ENCODE measurements at places on chromosomes 16 and 17.

DNA sequence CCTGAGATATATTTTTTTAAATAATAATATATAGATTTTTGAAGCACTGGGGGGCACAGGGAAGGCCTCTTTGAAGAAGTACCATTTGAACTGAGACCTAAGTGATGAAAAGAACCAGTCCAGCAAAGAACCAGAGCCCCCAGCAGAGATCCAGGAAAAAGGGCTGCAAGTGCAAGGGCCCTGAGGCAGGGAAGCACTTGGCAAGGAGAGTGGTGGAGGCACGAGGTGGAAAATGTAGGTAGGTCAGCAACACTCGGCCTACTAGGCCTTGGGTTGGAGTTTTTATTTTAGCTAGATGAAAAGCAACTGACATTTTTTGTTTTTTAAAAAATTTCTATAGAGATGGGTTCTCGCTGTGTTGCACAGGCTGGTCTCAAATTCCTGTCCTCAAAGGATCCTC is 1.6 kb upstream of the CD19 start:
- no peak for DNase-seq

DNA sequence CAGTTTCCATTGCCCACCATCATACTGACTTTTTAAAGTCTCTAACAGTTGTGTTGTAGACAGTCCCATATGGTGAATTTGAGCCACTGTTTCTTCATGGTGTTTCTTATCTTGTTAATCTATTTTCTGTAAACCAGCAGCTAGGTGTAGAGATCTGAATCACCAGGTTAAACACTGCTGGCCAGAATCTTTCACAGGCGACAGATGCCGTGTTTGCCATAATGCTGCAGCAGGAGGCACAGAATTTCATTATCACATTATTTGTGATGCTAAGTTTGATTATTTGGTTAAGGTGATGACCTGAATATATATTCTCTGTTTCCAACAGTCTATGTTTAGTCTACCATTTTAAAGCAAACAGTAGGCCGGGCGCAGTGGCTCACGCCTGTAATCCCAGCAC is 11.5 kb upstream of the CNGB1 start:
- DNase-seq: no peak

DNA sequence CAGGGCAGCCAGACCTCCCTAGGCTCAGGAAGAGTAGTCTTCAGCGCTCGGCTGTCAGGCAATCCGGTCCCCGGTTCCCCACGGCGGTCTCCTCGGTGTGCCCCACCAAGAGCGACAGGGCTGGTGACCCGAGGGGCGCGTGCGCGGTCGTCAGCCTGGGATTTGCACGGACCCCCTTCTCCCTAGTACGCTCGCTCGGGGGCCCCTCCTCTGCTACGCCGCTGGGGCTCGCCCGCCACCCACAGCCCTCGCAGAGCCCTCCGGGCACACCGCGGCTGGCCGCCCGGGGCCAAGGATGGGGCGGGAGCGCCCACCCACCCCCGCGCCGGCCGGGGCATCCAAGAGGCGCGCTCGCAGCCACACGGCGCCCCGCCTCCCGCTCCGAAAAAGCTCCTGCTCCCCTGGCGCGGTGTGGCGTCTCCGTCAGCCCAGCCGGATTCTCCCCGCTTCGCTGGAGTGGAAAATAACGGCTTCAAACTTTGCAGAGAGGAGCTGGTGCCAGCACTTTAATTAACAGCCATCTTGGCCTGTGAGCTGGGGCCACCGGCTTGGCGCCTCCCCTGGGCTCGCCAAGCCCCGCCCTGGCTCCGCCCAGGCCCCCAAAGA is 2.1 kb upstream of the C1QL1 start:
- DNase-seq: no peak

DNA sequence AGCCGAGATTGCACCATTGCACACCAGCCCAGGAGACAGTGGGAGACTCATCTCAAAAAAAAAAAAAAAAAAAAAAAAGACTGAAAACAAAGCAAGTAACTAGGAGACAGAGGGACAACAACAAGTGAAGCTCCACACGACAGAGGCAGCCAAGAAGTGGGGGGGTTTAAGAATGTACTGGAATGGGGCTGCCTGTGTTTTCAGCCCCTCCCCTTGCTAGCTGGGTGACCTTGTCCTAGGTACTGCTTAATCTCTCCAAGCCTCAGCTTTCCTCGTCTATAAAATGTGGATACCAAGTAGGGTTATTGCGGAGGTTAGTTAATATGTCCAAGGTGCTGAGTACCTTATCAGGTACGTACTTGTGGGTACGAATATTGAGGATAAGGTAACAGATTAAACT is 163.8 kb upstream of the CACNG5 start:
- no peak for DNase-seq

GRCh38 chr17:63692195-63692816 is 7.6 kb downstream of the LIMD2 start:
- no peak for DNase-seq

- no peak for DNase-seq
Observed at GRCh38 chr17:39709998-39710964, 10.4 kb downstream of the ERBB2 start.

GRCh38 chr16:80009971-80010659 is 409.6 kb upstream of the MAF start:
- DNase-seq: no peak

- no peak for DNase-seq
Observed at GRCh38 chr17:4054446-4054845, 88.4 kb downstream of the ZZEF1 start.

GRCh38 chr16:65767125-65767524 is 599.4 kb upstream of the CDH5 start:
- DNase-seq: no peak

DNA sequence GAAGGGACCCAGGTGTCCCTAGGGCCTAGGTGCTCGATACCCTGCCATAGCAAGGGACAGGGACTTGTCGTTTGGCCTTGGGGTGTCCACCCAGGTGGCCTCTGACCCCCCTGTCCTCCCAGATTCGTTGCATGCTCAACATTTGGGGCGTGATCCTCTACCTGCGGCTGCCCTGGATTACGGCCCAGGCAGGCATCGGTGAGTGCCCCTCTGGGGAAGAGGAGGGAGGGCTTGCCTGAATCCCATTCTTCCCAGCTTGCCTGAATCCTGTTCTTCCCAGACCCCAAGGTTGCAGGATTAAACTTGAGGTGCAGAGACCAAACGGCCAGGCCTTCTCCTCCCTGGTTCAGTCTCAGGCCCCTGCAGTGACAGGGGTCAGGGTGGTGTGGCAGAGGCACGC is 3.2 kb downstream of the SLC12A3 start:
- DNase-seq: no peak

GRCh38 chr16:69494991-69495392 is 70.6 kb downstream of the CYB5B start:
- no peak for DNase-seq

DNA sequence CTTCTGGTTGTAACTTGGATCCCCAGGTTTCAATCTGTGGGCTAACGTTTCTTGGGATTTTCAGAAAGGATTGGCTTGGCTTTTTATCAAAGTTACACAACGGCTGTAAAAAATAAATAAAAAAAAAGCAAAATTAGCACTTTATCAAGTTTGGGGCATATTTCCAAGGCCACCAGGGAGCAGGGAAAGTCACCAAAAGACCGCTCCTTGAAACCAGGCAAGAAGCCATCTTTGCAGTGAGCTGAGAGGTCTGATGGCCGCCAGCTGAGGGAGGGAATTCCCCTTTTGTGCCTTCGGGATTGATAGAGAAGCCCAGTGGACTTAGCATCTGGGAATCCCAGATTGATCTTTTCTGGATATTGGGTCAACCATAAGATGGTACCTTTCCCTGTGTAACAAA is 192.2 kb downstream of the WWOX start:
- no peak for DNase-seq

- DNase-seq: no peak
Observed at GRCh38 chr17:66509926-66510325, 207.5 kb downstream of the PRKCA start.

GRCh38 chr16:70018254-70018653 is 67.1 kb downstream of the CLEC18A start:
- DNase-seq: no peak

DNA sequence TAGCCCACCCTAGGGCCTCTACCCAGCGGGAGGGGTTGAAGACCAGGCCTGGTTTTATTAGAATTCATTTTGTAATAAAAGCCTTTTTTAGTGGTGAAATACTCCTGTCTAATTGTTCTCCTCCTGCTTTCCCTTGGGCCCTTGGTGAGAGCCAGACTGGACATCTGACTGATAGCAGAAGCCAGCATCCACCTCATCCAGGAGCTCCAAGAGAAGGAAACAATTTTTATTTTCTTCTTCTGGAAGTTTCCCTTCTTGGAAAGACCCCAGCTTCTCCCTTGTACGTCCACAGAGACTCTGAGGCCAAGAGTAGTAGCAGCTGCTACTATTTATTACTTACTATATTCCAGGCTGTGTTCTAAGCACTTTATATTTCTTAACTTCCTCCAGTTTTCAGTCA is 4.0 kb upstream of the PHKG2 start:
- DNase-seq: no peak

GRCh38 chr17:30104575-30105339 is 11.9 kb upstream of the NSRP1 start:
- no peak for DNase-seq

DNA sequence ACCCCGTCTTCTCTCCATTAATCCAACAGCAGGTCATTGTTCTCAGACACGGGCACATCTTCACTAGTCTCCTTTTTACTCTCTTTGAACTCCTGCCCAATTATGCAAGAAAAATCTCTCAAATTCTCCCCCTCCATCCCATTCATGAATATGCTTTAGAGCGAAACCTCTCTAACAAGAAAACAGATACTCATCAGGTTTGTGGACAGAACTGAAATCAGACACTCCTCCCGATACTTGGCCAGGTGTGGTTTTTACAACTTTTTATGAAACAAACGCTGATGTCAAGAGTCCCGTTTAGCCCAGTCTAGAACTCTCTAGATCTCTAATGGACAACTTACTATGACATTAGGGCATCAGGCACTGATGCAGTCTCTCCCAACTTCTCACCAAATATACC is 40.9 kb downstream of the PIK3R5 start:
- DNase-seq: no peak

GRCh38 chr16:8861563-8862308 is 7.1 kb downstream of the CARHSP1 start:
- DNase-seq: no peak

DNA sequence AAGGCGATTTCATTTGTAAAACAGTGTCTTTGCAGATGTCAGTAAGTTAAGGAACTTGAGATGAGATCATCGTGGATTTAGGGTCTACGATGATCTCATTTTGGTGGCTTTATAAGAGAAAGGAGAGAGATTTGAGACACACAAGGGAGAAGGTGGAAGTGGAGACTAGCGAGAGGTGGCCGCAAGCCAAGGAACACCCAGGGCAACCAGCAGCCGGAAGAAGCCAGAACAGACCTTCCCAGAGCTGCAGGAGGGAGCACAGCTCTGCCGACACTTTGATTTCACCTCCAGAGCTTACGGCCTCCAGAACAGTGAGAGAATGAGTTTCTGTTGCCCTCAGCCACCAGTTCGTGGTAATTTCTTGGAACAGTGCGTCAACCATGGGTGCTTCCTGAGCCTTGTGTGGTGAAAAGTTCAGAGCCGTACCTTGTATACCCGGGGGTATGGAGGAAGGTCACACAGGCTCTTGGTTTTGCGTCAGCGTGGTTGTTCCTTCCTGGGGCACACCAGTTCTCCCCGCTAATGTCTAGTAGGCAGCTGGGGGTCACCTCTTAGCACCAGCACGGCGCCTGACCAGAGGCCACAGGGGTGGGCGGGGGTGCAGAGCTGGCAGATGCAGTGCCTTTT is 12.9 kb upstream of the SEC14L1 start:
- DNase-seq: no peak

- DNase-seq: no peak
Observed at GRCh38 chr17:49333804-49334203, 28.2 kb downstream of the ZNF652 start.

GRCh38 chr16:3732171-3732570 is 14.8 kb upstream of the TRAP1 start:
- DNase-seq: no peak

GRCh38 chr16:85350973-85351372 is 238.7 kb upstream of the CIBAR2 start:
- DNase-seq: no peak

GRCh38 chr16:70520612-70521297 is 2.6 kb downstream of the COG4 start:
- peak; percentile 28 for DNase-seq

DNA sequence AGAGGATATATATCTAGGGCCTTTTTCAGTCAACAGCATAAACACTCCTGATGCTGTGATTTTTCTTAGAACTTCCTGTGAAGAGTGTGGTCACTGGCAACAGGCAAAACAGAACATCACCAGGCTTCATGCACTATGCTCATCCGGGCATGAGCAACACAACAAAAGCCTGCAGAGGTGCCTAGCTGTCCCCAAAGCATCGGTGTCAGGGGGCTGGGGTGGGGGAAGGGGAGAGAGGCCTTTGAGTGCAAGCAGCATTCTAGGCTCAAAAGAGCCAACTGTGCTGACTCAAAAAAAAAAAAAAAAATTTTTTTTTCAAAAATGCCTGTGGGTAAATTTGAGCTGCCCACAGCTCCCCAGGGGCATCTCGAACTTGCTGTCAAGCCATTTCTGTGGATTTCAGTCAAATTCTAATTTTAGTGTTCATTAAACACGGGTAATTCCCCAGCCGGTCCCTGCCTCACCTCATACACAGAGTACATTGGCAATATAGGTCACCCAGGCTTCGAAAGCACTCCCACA is 194.6 kb upstream of the DYNLRB2 start:
- DNase-seq: no peak

DNA sequence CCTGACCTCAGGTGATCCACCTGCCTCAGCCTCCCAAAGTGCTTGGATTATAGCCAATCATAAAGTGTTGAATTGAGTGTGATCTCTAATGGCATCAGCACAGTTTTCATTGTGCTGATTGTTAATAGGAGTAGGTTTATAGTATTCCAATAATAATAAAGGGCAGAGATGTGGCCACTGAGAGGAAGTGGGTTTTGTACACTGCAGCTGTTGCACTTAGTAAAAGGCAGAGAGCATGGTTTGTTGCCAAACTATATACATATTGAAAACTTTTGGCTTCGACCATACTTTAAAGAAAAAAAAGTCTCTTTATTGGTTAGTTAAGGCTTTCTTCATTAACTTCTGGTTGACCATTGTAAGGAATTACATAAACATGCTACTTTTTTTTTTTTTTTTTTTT is 185.9 kb downstream of the CDK5R1 start:
- DNase-seq: no peak

DNA sequence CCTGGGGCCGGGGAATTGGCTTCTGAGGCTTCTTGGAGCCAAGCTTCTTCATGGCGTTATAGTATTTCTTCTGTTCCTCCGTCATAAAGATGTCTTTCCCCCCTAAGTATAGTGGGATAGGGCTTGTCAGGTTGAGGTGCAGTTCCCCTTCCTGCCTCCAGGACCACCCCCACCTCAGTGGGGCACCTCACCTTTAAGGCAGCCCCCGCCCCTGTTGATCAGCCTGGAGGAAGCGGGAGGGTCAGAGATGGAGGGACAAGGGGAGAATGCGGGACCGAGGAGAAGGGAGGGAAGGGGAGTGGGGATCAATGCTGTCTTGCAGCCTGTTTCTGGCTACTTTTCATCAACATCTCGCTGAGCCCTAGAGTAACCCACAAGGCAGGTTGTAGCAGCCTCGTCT is 11.6 kb upstream of the CD79B start:
- DNase-seq: no peak

DNA sequence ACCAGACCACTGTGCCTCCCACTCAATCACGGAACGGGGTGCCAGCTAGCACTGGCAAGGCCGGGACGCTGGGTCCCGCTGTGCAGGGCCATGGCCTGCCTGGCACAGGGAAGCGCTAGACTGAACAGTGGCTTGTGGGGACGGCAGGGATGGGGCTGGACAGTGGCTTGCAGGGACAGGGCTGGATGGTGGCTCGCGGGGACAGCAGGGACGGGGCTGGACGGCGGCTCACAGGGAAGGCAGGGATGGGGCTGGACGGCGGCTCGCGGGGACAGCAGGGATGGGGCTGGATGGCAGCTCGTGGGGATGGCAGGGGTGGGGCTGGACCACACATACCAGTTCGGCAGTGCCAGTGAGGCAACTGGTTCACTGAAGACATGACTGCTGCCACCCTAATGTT is 32.6 kb downstream of the LMF1 start:
- no peak for DNase-seq

Data from GM12891 (cell line).